Naive thymus-derived CD4-positive, alpha-beta T cell (primary cell): ENCODE measurements at places on chromosomes 16 and 17. TPM values are rescaled to one million over a fixed set of nuclear protein-coding genes. Genes with fewer than 3 reads are reported as not detected.

DNA sequence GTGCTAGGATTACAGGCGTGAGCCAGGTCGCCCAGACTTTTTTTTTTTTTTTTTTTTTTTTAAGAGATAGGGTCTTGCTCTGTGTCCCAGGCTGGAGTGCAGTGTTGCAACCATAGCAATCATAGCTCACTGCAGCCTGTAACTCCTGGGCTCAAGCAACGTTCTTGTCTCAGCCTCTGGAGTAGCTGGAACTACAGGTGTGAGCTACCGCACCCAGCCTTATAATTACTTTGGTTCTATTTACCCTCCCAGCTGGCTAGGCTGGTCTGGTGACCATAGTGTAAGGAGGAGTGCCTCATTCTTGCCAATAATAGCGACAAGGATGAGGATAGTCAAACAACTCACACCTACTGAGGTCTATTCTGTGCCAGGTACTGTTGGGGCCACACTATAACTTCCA is 39.6 kb upstream of the USP7 start:
- no peak for DNase-seq
- H3K4me1 ChIP-seq: no peaks in the 10 kb centered on the region
- H3K27me3 ChIP-seq: no peaks in the 10 kb centered on the region
- H3K36me3 ChIP-seq: no peaks in the 10 kb centered on the region

DNA sequence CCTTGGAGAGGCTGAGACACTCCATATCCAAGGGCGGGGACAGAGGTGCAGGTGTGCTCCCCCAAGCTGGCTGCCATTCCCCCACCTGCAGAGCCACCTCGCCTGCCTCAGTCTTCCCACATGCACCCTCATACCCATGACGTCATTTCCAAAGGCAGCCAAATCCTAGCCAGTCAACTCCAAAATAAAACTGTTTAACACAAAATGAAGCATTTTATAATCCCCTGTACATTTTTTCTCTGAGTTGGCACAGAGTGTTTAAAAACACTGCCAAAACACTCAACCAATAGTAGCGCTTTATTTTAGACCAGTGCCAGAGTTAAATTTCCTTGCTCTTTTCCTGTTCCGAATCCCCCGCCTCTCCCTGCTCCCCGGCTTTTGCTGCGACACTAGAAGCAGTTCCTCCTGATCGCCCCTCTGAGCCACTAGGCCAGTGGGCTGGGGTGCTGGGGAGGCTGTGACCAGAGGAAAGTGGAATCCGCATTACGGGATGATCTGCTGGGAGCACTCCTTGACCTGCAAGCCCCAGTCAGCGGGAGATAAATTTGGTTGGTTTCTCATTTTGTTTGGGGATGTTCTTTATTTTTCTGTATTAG is 139.5 kb downstream of the ZNF423 start:
- H3K36me3 ChIP-seq: no peaks in the 10 kb centered on the region
- no peak for DNase-seq
- H3K27me3 ChIP-seq: no peaks in the 10 kb centered on the region

DNA sequence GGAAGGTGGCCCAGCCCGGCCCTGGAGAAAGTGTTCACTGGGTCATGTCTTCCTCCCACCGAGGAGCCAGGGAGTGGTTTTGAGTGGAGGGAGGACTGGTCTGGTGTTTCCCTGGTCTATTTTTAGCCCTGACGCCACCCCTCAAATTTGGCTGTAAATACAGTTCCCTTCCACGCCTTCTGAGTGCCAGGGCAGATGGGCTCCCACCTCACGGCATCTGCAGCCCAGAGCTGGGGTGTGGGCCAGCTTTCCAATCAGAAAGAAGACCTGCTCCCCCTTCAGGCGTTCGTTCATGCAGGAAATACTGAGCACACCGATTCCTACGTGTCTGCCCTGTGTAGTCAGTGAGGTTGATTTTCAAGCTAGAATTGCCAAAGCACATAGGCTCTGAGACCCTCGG is 53.7 kb downstream of the SNX20 start:
- no peaks in the 10 kb centered on the region for H3K27me3 ChIP-seq
- H3K4me1 ChIP-seq: no peaks in the 10 kb centered on the region
- peak overlapping the region; percentile 43 for H3K27ac ChIP-seq
- H3K4me3 ChIP-seq: peak overlapping the region; percentile 29
- DNase-seq: peak; percentile 67

GRCh38 chr17:17402558-17402957 is 74.2 kb upstream of the MED9 start:
- no peaks in the 10 kb centered on the region for H3K27me3 ChIP-seq
- no peak for DNase-seq
- H3K27ac ChIP-seq: no peak overlapping the region
- no peak overlapping the region for H3K4me3 ChIP-seq
- no peaks in the 10 kb centered on the region for H3K36me3 ChIP-seq

DNA sequence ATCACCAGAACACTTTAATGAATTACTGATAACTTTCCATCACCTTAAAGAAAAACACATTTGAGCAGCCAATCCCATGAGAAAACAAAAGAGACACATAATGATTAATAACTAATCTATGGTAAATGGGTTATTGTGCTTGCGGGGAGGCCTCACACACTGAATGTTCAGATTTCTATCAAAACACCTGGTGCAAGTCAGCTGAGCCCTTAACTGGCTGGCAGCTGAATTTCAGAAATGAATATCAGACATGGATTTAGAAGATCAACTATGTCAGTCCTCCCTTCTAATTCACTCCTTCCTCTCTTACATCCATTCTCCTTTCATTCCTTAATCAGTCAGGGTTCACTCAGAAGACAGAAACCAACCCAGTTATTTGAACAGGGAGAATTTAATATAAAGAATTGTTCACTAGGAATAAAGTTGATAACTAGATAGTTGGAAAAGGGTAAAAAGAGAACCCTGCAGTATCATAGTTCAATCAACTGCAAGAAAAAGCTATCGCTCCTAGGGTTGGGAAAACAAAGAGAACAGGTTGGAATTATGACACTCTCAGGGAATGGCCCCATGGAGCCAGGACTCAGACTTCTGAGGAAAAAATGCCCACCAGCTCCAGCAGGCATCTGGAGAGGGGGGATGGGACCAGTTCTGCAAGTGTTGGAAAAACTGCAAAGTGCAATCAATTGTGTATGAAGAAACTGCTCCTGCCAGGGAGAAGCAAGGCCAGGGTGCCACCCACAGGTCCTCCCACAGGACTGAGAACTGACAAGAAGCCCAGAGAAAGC is 577.1 kb upstream of the CDH5 start:
- DNase-seq: no peak
- no peaks in the 10 kb centered on the region for H3K27me3 ChIP-seq

- no peak for DNase-seq
- H3K4me1 ChIP-seq: no peaks in the 10 kb centered on the region
- H3K4me3 ChIP-seq: no peak overlapping the region
- H3K36me3 ChIP-seq: peaks cover 4% of the 10 kb centered on the region
- H3K27ac ChIP-seq: no peak overlapping the region
Measured at GRCh38 chr17:15973834-15974233, 25.7 kb downstream of the ZSWIM7 start.

- DNase-seq: no peak
- H3K4me1 ChIP-seq: no peaks in the 10 kb centered on the region
- no peaks in the 10 kb centered on the region for H3K36me3 ChIP-seq
Measured at GRCh38 chr17:70987867-70988340, 818.6 kb downstream of the KCNJ2 start.

DNA sequence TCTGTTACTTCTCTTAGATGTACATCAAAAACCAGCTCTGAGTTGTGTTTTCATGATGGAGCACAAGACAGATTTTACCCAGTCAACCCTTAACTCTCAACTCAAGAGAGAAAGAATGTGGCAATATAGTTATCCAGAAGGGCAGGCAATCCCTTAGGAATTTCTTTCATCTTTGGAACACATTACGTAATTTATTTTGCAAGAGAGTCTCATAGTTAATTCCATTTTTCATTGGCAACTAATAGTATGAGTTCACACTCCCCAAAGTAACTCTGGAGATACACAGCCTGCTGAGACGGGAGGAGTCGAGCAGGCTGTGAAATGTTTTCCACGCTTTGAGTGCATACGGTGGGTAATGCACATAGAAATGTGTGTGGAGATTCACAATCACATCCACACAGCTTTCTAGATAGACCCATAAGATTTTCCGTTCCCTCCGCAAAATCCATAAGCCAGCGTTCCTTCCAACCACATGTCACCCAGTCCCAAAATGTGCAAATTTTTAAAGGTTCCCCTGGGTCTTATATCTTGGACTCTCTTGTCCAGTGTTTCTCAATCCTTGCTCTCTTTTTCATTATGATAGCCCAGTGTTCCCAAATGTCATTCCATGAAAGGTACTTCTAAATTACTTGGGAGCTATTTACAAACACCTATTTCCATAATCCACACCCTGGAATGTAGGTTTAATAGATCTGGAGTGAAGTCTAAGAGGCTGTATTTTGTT is 8.4 kb upstream of the CDRT4 start:
- no peak overlapping the region for H3K4me3 ChIP-seq
- H3K27me3 ChIP-seq: no peaks in the 10 kb centered on the region
- no peaks in the 10 kb centered on the region for H3K36me3 ChIP-seq

Gene ITGAL
- polyA plus RNA-seq: 110 TPM

GRCh38 chr16:3065069-3065741 is at the start of gene IL32:
Gene IL32 (plus strand): TSS chr16:3065640. CDS start chr16:3065812, 172 bp downstream.
- DNase-seq: peak; percentile 62
- H3K27ac ChIP-seq: peak within 1 kb of the TSS; percentile 88
- H3K27me3 ChIP-seq: no peaks in the 10 kb centered on the region

Gene KRT24
- not detected for polyA plus RNA-seq

GRCh38 chr16:84647828-84648594 is at the start of gene KLHL36:
Gene KLHL36 (plus strand): TSS chr16:84648511. CDS start chr16:84650868, 2,357 bp downstream.
- H3K4me1 ChIP-seq: peaks cover 19% of the 10 kb centered on the region
- DNase-seq: peak; percentile 63
- H3K27me3 ChIP-seq: no peaks in the 10 kb centered on the region
- H3K27ac ChIP-seq: peak within 1 kb of the TSS; percentile 81
- no peaks in the 10 kb centered on the region for H3K36me3 ChIP-seq

DNA sequence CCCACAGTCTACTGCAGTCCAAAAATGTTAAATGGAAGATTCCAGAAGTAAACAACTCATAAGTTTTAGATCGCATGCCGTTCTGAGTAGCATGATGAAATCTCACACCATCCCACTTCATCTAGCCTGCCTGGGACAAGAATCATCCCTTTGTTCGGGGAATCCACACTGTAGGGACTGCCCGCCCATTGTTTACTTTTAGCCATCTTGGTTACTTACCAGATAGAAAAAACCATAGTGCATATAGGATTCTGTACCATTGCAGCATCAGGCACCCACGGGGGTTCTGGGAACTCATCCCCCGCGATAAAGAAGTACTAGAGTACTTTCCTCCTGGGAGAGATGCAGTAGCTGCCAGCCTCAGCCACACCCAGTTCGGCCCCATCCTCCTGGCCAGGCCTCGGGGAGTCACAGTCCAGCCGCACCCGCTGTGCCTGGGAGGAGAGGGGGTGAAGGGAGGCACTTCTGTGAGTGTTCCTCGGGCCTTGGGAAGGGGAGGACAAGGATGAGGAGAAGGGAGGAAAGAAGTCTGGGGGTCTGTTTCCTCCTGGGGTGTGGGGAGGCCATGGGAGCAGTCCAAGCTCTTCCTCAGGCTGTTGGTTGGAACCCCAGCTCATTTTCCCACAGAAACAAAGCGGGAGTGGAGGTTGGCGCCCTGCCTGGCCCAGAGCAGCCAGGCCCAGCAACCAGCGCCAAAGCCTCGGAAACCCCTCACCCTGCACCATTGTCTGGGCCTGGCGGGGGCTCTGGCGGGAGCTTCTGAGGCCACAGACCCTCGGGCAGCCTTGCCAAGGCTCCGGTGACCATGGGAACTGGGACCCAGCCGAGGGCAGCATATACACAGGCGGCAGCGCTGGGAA is 8.9 kb downstream of the TRIM47 start:
- H3K36me3 ChIP-seq: no peaks in the 10 kb centered on the region
- H3K4me1 ChIP-seq: peaks cover 13% of the 10 kb centered on the region
- H3K4me3 ChIP-seq: no peak overlapping the region
- no peak overlapping the region for H3K27ac ChIP-seq
- H3K27me3 ChIP-seq: no peaks in the 10 kb centered on the region

- H3K36me3 ChIP-seq: no peaks in the 10 kb centered on the region
- no peaks in the 10 kb centered on the region for H3K4me1 ChIP-seq
- no peak for DNase-seq
Measured at GRCh38 chr17:29073045-29073444, 30.1 kb downstream of the PIPOX start.

GRCh38 chr16:77868478-77868877 is 80.1 kb downstream of the VAT1L start:
- H3K4me1 ChIP-seq: no peaks in the 10 kb centered on the region
- no peaks in the 10 kb centered on the region for H3K27me3 ChIP-seq
- H3K36me3 ChIP-seq: no peaks in the 10 kb centered on the region
- DNase-seq: no peak

- peak overlapping the region; percentile 67 for H3K4me3 ChIP-seq
- DNase-seq: no peak
- peak overlapping the region; percentile 75 for H3K27ac ChIP-seq
- no peaks in the 10 kb centered on the region for H3K36me3 ChIP-seq
- peaks cover 51% of the 10 kb centered on the region for H3K4me1 ChIP-seq
Measured at GRCh38 chr17:29590411-29591145, 1.1 kb upstream of the GIT1 start.

Gene EVPL
- not detected for polyA plus RNA-seq

Gene RRAD
- polyA plus RNA-seq: not detected

DNA sequence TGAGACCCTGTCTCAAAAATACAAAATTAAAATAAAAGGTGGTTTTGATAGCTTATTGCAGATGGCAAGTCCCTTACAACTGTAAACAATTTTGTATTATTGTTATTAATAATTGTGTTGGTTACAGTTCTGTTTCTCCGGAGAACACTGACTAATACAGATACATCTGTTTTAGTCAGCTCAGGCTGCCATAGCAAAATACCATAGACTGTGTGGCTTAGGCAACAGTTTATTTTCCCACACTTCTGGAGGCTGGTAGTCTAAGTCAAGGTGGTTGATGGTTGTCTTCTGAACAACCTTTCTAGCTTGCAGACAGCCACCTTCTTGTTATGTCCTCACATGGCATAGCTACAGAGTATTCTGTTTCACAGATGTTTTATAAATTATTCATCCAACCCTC is 14.2 kb upstream of the IL21R start:
- no peaks in the 10 kb centered on the region for H3K27me3 ChIP-seq
- no peak for DNase-seq
- H3K27ac ChIP-seq: no peak overlapping the region

DNA sequence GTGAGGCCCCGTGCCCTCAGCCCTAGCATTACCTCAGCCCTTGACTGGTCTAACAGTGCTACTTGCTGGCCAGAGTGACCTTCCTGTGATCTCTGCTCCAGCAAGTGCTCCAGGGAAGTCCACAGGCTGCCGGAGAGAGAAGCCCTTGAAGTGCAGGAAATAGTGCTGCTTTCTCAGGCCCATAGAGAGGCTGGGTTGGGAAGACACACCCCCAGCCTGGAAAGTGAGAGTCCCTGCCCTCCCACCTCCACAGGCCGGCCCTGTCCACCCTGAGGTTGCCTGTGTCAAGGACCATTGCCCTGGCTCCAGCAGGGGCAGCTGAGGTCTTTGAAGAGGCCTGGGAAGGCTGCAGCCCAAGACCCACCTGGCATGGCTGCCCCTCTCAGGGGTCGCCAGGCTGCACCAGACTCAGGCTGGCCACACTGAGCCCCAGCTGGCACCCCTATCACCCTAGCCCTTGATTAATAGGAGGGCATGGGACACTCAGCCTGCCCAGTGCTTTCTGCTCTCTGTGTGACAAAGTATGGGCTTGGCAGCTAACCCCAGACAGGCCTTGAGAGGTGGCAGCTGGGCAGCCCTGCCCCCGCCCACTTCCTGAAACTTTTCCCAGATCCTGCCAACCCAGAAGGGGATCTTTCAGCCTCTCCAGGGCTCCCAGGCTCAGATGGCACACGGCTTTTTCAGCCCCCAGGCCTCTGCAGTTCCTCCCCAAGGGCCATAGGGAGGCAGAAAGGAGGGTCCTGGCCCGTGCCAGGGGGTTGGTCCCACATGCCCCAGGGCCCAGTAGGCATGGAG is 21.7 kb downstream of the ATP6V0D1 start:
- no peaks in the 10 kb centered on the region for H3K27me3 ChIP-seq
- no peak overlapping the region for H3K4me3 ChIP-seq
- no peaks in the 10 kb centered on the region for H3K4me1 ChIP-seq
- H3K36me3 ChIP-seq: no peaks in the 10 kb centered on the region
